ENCODE measurements at places on chromosomes 7 and 10.

- no peak for DNase-seq
Observed at GRCh38 chr10:127892743-127893142, at the start of gene CLRN3. TSS of gene CLRN3 (minus strand) at chr10:127892941. CDS start at chr10:127892784, 157 bp downstream.

GRCh38 chr7:149334930-149335329, 72.9 kb downstream of the ZNF783 start:
- no peak for DNase-seq

DNA sequence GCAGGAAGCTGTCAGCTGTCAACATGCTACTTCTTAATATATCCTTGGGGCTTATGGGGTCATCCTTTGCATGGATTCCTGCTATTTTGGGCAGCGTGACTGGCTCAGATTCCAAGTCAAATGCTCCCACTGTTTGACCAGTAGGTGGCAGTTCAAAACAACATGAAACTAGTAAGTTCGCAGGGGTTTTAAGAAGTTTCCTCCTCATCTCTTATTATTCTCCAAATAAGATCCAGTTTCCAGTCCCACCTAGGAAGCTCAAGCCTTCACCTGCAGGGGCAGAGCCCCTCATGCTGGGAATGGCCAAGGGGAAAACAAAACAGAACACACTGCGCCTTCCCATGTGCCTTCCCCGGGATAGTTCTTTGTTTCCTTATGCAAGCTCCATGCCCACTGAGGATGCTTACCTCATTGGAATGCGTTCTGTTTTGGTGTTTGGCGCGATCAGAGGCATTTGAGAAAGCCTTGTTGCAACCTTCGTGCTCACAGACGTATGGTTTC, 259.8 kb downstream of the GLI3 start:
- peak; percentile 80 for DNase-seq

- no peak for DNase-seq
Observed at GRCh38 chr7:141001122-141001521, 13.6 kb downstream of the MRPS33 start.

DNA sequence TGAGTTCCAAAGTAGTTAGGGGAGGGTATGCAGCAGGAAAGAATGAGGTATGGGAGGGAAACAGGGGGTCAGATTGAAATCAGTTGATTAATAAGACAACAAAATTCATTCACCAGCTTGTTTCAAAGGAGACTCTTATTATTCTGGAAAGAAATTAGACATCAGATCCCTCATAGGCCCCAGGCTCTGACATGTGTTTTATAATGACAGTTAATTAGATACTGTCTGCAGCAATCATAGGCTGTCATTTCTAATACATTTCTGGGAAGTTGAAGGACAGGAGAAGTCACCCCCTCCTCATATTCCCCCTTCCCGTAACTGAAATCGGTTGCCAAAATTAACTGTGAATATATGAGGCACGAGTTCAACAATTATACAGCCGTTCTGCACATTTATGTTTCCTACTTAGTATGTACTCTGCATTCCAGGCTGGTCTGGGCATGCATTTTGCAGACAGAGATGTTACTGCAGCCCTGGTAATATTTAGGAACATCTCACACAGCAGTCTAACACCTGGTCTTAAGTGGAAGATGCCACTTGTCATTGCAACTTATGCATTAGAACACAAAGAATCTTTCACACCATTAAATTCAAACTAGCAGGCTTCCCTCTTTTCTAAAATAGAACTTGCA, 355.2 kb upstream of the LRGUK start:
- DNase-seq: no peak

- DNase-seq: peak; percentile 11
Observed at GRCh38 chr7:66894463-66895080, 26.5 kb upstream of the TMEM248 start.

- DNase-seq: no peak
Observed at GRCh38 chr7:133562621-133563020, 309.7 kb downstream of the EXOC4 start.

- no peak for DNase-seq
Observed at GRCh38 chr10:3264161-3264761, 91.7 kb upstream of the PITRM1 start.

DNA sequence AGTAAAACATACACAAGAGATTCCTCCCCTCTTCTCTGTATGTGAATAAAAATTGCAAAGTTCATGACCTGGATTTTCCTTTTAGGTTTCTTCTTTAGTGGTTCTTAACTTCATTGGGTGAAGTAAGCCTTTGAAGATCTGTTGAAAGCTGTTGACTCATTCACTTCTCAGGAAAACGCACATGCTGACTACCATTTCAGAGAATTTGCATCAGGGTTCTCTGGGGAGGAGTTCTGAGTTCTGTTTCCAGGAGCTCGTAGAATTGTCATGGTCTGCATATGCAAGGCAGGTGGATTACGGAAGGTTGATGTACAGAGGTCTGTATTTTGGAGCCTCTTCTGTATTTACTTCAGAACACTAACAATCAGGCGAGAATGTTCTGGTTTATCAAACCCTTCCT, 962 bp upstream of the SLC26A4 start:
- no peak for DNase-seq

All from pons (tissue), 1 donor.